Osteocyte (in vitro differentiated cells): ENCODE measurements at places on chromosomes 11 and 22. TPM values are rescaled to one million over a fixed set of nuclear protein-coding genes. Genes with fewer than 3 reads are reported as not detected.
A peak's percentile ranks its signal among the peaks of the same experiment; 100 is the strongest.

DNA sequence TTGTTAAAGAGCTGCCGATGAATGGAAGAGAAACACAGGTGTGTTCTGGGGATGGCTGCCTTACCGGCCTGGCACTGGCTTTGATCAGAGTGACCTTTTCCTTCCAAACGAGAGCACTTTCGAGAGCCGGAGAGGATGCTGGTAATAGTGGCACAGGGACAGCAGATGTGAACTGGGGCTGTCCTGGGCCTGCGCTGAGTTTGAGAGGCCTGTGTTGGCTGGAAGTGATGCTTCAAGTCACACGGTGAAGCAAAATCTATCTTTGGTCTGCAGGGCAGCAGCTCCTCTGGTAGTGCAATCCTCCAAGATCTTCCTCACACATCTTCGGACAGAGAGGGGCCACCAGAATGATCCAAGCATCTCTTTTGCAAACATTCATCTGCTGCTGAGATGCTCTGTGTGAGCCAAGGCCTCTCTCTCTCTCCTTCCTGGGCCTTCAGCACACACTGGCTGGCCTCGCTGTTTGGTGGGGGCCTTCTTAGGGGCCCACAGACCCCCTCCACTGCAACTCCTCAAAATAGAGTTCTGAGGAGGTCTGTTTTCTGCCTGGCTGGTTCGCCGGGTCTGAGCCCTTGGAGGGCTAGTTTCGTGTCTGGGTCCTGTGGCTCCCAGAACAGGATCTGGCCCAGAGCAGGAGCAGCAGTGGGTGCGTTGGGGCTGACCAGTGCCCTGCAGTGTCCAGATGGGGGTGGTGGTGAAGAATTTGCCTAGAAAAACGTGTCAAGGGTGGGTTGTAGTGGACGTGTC is 6.4 kb downstream of the MPPED1 start:
- no peak for DNase-seq

GRCh38 chr22:24391836-24392217 is 35.6 kb upstream of the ADORA2A start:
- no peak for DNase-seq

DNA sequence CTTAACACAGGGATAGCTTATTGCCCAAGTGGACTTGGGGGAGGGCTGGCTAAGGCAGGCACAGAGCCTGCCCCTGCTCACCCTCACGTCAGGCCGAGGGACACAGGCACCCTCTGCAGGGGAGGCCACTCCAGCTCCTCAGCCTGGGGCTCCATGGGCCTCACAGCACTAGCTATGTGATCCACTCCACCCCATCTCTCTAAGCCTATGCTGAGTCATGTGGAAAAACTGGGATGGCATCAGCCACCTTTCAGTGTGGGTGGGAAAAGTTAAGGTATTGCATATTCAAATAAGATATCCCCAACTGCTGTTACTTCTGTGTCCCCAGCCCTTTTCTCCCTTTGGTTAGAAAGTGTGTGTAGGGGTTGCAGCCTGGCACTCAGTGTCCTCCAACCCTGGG is 22.3 kb downstream of the RANGAP1 start:
- DNase-seq = no peak

- peak; percentile 97 for DNase-seq
These were observed at the start of gene POLD3 for GRCh38 chr11:74592441-74593362. Gene POLD3, plus strand, starts transcription at chr11:74592582. Its CDS starts 77 bp downstream, at chr11:74592659.

DNA sequence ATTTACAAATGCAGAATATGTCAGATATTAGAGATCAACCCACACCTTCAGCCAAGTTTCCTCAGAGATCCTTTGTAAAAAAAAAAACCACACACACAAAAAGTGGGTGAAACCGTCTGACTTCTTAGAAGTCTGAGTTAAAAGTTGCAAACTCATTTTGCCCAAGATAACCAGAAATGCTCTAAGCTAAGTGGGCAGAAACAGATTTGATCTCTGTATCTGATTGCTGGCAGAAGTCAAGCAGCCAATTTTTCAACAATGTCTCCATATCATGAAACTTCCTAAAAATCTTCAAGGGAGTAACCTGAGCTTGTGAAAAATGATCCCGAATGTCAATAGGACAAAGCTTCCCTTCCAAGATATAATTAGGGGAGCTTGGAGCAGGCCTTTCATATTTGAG is 28.6 kb upstream of the ATXN10 start:
- DNase-seq = no peak

DNA sequence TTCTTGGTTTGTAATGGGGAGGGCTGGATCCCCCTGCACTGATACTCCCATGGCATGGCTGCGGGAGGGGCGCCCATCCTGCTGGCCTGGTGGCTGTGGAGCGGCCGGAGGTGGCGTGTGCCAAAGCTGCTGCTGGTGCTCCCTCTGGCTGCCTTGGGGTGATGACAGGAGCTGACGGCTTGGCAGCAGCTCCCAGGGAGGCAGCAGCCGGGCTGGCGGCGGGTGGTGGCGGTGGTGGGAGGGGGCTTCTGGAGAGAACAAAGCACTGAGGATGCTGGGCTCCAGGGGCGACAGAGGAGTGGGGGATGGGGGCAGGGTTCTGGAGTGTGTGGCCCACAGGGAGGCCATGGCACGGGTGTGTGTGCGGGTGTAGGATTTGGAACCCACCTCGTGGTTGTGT is 11.4 kb upstream of the MPPED1 start:
- DNase-seq = no peak

- DNase-seq = no peak
These were observed 338.7 kb downstream of the BRD1 start for GRCh38 chr22:49488943-49489342.

DNA sequence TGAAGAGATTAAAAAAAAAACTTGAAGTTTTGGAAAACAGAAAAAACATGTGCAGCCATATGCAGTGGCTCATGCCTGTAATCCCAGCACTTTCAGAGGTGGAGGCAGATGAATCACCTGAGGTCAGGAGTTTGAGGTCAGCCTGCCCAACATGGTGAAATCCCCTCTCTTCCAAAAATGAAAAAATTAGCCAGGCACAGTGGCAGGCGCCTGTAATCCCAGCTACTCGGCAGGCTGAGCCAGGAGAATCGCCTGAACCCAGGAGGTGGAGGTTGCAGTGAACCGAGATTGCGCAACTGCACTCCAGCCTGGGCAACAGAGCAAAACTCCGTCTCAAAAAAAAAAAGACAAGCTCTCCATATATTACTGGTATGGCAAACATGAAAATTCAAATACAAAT is 7.6 kb downstream of the DLG2 start:
- DNase-seq = no peak

DNA sequence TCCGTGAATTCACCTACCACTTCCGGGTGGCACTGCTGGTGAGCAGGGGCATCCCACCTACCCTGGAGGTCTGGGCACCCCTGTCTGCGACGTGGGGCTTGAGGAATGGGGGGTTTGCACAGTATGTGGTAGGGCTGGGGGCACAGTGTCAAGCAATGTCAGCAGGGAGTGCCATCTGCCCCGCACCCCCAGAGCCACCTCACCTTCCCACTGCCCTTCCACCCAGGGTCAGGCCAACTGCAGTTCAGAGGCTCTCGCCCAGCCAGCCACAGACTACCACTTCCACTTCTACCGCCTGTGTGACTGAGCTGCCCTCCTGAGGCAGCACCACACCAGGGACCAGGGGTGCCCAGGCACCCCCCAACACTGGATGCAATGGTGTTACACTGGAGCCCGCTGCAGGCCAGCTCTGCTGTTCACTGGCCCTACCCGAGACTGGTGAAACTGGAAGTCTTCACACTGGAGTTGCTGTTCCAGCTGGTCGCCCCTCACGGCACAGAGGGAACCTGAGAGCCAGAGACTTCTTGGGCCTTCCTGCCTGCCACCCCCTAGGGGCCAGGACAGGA is 6.5 kb downstream of the TMEM258 start:
- no peak for DNase-seq

DNA sequence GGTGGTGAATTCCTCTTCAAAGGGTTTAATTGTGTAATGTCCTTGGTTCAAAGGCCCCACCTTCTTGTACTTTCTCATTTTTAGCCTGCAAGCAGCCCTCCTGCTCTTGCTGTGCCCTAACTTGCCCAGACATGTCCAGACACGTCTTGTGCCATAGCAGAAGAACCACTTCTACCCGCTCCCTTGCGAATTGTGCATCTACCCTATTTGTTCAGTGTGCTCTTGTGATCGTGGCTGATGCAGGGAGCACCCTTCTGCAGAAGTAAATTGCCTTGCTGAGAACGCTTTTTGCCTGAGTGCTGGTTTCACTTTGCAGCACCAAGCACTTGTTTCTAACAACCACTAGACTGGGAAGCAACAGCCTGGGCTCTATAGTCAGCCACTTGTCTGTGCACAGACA is 249.4 kb downstream of the SBF2 start:
- no peak for DNase-seq

DNA sequence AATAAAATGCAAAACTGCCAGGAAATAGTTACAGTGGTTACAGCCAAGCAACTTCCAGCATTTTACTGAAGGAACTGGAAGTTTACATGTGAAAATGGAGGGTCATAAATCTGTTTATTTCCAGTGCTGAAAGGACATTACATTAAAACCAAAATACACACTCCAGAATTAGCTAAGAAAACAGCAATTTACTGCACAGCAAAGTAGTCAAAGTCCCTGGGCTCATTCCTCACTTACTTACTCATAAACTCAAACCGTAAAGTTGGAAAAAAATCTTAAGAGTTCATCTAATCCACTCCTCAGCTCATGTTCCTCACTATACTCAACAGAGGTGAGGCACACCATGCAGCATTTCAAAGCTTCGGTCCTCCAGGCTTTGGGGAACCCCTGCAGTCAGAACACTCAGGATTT is 17.4 kb downstream of the CTSC start:
- no peak for DNase-seq

- DNase-seq = no peak
These were observed 54.8 kb upstream of the PRSS23 start for GRCh38 chr11:86745571-86745970.

DNA sequence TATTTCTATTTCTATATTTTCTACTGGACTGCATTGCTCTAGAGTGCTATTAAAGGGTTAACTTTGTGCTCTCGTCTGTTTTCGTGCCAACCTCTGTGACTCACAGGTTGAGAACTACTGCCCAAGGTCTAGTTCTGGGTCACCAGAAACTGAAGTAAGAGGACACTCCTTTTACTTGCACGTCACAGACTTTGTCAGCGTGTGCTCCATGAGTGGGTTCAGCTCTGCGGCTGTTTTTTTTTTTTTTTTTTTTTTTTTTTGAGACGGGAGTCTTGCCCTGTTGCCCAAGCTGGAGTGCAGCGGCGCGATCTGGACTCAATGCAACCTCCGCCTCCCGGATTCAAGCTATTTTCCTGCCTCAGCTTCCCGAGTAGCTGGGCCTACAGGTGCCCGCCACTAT is 49.8 kb downstream of the CLMP start:
- DNase-seq = no peak

DNA sequence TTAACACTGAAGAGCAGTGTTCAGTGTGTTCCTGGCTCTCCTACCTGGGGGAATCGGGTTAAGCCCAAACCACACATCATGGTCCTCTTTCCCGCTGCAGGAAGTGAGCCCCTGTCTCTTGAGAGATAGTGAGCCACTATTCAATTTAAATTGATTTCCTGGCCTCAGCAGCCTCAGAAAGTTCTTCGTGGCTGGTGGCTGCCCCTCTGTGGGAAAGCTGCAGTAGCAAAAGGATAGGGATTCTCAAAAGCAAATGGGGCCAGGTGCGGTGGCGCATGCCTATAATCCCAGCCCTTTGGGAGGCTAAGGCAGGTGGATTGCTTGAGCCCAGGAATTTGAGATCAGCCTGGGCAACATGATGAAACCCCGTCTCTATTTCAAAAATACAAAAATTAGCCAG is 49.1 kb upstream of the CD5 start:
- no peak for DNase-seq

GRCh38 chr11:31254415-31254814 is 115.1 kb downstream of the DCDC1 start:
- DNase-seq = no peak

- no peak for DNase-seq
These were observed 712.8 kb upstream of the CNTN5 start for GRCh38 chr11:98307827-98308491.

DNA sequence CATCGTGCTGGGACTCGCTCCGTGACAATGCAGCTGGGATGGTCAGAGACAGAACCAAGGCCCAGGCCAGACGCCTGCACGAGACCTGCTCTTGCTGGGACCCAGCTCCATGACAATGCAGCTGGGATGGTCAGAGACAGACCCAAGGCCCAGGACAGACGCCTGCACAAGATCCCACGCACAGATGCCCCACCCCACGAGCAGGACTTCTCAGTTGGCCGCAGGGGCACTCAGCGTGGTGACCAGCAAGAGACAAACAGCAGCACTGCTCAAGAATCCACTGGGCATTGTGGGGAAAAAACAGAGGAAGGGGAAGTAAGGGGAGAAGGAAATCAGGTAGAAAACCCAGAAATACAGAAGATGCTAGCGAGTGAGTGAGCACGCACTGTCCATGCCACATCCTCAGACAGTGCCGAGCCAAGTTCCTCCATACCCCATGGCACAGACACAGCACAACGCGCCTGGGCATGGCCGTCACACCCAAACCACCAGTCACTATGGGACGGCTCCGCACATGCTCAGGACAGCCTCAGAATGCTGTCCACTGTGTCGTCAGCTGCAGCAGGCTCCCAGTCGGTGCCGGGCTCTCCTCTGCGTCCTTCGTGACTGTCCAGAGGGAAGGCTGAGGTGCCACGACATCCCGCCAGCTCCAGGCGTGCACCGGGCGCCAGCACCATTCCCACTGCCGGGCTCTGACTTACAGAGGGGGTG is 44.5 kb downstream of the BRD1 start:
- no peak for DNase-seq

DNA sequence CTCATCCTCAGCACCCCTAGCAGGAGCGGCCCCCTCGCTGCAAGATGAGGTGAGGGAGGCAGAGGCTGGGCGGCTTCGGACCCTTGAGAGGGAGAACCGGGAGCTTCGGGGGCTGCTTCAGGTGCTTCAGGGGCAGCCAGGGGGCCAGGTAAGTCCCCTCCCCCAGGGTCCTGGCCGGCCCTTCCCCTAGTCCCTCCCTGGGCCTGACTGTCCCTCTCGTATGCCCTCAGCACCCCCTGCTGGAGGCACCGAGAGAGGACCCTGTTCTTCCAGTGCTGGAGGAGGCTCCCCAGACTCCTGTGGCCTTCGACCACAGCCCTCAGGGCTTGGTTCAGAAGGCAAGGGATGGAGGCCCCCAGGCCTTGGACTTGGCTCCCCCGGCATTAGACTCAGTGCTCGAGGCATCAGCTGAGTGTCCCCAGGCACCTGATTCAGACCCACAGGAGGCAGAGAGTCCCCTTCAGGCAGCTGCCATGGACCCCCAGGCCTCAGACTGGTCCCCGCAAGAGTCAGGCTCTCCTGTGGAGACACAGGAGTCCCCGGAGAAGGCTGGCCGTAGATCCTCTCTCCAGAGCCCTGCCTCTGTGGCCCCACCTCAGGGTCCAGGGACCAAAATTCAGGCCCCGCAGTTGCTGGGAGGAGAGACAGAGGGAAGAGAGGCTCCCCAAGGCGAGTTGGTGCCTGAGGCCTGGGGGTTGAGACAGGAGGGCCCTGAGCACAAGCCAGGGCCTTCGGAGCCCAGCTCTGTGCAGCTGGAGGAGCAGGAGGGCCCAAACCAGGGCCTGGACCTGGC is 4.0 kb downstream of the CCDC88B start:
- DNase-seq = no peak

Gene MMP10
- not detected in 2 replicates for total RNA-seq

Gene CD3E
- total RNA-seq = not detected in 2 replicates

Gene NCAM1
- total RNA-seq = 1.9 and 2.2 TPM in 2 replicates

Gene CDPF1
- total RNA-seq = 8.1 and 11.1 TPM in 2 replicates

Gene MISFA
- 3.0 and 4.5 TPM in 2 replicates for total RNA-seq

Gene MUC5B
- total RNA-seq = not detected in 2 replicates

Gene CBLIF
- not detected in 2 replicates for total RNA-seq

Gene LSP1
- 26.9 and 29.5 TPM in 2 replicates for total RNA-seq

Gene ARHGAP20
- 0.91 and 1.0 TPM in 2 replicates for total RNA-seq

Gene POTEH
- not detected in 2 replicates for total RNA-seq

Gene INPPL1
- 259 and 289 TPM in 2 replicates for total RNA-seq
